ENCODE measurements at places on chromosomes 1 and 21.

DNA sequence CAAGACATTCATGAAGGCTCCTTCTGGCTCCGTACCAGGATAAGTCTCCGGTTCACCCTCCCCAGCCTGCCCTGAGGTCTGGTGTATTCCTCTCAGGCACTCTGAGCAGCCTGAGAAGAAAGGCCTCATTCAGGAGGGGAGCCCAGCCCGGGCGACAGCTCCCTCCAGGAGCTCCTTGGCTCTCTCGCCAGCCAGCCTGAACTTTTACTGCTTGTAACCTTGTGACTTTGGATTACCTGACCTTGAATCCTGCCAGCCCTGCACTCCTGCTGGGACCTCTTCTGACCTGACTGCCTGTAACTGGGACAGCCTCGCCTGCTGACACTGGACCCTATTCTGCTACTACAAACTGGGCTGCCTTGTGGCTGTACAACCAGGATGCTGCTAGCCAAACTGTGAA is 65.8 kb downstream of the CD34 start:
- no peak for DNase-seq

DNA sequence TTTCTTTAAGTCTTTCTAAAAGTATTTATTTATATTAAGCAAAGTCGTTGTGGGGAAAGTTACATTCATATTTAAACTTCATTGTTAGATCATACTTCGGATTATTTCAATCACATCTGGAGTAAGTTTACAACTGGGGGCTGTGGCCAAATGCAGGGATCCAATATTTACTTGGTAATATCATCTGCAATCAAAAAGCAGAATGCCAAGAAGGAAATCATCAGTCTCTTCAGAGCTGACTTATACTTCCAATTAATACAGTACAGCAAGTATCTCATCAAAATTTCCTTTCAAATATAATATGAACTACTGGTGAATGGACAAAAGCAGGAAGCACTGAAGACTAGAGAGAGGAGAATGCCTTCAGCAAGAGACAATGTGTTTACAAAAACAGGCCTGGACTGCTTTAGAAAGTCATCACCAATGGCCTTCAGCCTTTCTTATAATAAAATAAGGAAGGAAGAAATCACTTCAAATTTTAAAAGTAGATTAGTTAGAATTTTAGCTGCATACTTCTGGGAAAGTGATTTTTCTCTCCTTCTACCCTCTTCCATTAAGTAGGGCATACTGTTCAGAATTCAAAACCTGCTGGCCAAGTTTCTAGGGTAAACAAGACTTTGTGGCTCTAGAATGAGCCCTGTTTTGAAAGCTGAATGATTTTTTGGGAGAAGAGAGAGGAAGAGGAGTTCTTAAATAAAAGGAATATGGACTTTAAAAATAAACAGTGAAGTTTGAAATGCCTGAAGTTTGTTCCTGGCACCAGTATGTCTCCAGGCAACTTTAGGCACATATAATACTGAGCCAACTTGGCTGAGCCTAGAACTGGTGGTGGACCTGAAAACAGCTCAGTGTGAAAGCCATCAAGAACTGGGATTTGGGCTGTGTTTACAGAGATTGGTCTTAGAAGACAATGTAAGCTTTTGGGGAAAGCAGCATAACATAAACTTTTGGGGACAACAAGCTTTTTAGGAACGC is 22.2 kb upstream of the MYOC start:
- DNase-seq: no peak

DNA sequence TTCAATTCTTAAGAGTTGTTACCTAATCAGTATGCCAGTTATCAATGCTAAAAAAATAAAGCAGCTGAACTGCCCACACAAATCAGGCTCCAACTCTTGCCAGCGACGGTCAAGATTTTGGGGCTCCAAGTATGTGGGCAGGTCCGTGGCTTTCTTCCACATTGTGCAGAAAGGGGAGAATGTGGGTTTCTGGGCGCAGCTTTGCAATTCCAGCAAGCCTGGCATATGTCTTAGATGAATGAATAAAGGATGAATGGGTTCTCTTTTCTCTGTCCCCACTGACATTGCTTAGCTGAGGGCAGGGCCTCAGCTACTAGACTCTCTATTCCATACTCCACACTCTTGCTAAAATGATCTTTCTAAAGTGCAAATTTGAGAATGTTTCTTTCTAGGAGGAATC is 42.4 kb downstream of the NENF start:
- DNase-seq: no peak

DNA sequence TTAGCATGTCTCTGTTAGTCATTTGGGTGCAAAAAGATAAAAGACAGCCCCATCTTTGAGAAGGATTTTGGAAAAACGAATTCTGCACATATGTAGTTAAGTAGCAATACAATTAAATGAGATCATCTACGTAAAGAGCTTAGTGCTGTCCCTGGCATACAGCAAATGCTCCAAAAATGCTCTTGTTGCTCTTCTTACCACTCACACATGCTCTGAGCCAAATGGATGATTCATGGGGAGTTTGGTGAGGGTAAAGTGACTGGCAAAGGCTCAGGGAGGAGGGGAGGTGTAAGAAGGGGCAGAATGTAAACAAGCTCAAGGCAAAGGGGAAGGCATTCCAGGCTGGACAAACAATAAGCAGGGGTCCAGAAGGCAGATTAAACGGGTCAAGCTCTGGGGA is 191.9 kb downstream of the AK5 start:
- no peak for DNase-seq

DNA sequence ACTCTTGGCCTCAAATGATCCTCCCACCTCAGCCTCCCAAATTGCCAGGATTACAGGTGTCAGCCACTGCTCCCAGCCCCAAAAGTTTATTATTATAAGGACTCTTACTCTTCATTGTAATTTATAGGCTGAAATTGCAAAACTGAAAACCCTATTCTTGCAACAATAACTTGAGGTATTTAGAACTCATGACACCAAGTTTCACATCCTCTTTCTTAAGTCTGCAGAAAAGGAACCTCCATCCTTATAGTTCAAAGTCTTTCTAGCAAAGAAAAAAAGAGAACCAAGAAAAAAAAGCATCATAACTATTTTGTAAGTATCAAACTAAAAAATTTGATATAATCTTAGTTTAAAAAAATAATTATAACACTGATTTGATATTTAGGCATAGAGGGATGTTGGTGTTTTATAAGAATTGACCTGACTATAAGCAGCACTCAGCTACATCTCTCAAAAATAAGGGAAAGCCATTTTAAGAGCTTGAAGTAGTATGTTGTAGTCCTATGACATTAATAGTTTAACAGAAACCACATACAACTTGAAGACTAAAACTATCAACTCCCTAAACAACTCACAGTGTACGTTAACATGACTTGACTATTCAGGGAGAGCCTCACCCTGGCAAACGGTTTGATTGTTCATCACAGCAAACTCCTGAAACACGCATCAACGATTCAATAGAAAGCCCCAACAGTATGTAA is 122.4 kb downstream of the AKT3 start:
- no peak for DNase-seq

DNA sequence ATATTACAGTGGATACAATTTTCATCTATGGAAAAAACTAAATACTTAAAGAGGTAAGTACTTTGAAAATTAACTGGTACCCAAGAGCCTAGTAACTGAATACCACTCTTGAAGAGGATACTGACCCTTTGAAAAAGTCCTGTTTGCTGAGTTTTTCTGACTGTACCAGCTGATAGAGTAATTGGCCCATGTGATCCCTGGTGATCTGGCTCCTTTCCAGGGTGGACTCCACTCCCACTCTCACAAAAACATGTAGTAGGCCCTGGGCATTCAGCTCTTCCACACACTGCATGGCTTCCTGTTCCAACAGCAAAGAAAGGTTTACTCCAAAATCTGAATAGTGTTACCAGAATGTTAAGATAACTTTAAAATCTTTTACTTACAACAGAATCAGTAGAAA is 53.6 kb upstream of the HP1BP3 start:
- no peak for DNase-seq

- no peak for DNase-seq
Observed at GRCh38 chr21:41048623-41049022, 119.3 kb upstream of the BACE2 start.

DNA sequence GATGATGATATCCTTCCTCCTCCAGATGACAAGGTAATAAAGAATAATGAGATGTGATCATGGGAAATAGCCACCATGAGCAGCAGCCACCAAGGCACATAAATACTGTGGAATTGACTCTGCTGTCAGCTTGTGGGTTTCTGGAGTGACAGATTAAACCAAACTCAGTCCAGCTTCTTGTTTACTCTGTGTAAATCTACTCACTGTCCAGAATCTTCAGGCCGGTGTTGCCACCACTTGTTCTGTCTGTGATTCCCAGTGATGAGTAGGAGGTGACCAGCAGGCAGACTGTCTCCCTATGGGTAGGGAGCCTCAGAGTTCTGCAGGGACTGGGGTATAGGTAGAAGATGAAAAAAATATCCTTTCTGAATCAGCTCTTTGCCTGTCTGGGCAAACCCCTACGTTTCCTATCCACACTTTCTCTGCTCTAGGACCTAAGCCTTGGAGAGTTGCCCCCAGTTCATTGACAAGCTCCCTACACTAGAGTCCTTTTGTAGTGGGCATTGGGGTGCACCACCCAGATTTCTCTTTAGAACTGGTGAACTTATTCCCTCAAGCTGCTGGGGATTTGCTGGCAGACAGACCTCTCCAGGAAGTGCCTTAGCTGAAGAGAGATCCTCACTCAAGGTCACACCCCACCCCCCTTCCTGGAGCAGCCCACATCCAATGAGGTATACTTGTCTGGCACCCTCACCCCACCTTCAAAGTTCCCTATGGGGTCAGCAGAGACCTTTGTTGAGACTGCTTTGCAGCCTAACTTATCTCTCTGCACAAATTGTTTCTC is 47.6 kb downstream of the ATP1A1 start:
- DNase-seq: no peak

DNA sequence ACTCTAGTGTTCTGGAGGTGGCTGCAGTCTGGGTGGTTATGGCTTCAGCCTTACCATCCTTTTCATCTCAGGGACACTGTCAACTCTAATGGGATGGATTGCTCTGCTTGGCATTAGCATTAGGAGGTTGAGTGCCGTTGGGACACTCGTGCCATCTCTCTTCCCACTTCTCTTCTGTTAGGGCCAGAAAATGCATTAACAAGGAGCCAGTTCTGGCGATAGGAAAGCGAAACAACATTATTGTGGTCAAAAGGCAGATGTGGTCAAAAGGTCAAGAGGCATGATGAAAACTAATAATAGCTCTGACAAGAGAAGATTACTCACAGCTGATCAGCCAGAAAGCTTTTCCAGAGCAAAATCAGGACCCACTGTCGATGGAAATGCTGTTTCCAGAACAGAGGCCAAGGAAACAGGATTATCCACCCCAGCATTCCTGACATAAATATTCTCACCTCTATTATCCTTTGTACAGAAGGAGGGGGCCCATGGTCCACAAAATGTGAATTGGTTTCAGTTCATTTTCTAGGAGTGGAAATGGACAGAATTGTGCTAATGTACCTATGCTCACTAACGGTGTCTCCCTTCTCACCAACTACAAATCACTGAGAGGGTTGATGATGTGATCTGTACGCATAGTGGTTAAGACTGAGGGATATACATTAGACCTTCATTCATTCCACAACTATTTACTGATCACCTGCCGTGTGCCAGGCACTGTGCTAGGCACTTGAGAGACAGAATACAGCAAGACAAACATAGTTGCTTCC is 72.0 kb downstream of the ST6GALNAC5 start:
- DNase-seq: no peak

DNA sequence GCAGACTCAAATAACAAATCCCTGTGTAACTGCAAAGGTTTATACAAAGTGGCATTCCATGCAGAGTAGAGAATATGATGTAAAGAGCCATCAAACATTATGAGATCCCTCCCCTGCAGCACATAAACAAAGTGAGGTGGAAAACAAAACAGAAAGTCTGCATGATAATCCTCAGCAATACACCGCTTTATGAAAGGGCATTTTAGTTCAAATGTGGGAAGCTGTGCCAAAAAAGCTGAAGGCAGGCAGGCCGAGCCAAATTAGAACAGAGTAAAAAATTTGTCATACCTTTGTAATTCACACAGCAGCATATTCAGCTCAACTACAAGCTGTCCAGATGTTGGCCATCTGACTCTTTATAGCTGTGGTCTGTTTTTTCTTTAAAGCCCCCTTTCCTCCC is 113.5 kb downstream of the LHX9 start:
- DNase-seq: no peak

DNA sequence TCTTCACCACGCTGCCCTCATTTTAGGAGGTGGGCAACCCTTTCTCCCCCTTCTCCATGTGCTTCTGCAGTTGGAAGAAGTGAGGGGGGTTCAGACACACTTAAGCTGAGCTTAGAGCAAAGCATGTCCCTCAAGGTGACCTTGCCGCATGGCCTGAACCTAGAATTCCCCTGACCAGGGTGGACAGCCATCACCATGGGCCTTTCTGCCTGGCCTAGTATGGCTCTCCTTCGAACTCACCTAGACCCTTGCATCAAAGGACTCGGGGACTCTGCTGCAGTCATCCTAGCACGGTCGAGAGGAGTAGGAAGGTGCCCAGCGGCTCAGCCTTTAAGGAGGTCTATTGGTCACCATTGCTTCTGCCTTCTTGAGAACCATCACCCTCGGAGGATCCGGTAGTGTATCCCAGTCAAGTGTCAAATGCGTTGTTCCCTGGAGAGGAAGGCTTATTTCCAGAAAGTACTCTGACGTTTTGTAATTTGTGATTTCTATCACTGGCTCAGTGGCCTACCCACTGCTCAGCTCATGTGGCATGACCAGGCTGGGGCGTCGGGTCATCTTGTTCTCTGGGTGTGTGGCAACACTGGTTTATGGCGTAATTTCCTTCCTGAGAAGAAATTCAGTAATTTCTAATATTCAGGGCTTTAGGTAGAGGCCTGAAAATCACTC is at the start of gene KCNE1:
Gene KCNE1, minus strand, starts transcription at position 424 of the 669 bp plus-strand sequence. CDS start 62,576 bp downstream, outside the sequence.
- no peak for DNase-seq

GRCh38 chr1:83706354-83706938 is 292.5 kb downstream of the TTLL7 start:
- DNase-seq: no peak

DNA sequence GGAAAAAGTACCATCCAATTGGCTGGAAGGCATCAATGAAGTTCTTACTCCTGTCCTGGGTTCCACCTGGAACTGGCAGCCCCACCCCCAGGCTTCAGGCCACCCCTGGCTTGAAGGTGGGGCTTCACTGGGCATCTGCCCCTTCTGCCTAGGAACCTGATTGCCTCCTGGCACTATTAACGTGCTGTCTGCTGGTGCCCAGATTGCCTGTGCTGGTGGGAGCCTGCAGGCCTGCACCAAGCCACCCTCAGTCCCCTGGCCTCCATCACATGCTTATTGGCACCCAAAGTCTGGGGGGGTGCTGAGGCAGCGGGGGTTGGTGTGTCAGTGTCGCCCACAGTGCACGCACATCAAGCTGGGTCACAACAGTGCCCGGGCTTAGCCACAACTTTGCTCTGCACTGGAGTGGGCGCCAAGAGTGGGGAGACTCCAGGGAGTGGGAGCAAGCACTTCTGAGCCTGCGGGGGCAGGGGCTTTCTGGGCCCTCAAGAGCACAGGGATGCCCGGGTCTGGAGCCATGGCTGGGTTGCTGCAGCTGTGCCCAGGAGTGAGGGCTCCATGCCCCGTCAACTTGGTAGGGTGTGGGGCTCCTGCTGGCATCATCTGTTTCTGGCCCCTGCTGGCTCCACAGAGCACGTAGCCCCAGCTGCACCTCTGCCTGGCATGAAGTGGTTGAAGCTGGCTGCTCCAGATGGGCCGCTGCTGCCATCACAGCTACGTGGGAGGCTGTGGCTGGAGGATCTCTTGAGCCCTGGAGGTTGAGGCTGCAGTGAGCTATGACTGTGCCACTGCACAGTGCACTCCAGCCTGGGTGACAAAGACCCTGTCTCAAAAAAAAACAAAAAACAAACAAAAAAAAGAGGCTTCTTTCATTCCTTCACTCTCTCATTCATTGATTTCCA is 4.1 kb upstream of the LSM10 start:
- no peak for DNase-seq
